Calu3 (cell line): ENCODE measurements at places on chromosomes 13 and 19. TPM values are rescaled to one million over a fixed set of nuclear protein-coding genes. Genes with fewer than 3 reads are reported as not detected.

- H3K27ac ChIP-seq: no peak overlapping the region
- no peaks in the 10 kb centered on the region for H3K27me3 ChIP-seq
- peaks cover 7% of the 10 kb centered on the region for H3K4me1 ChIP-seq
- H3K36me3 ChIP-seq: no peaks in the 10 kb centered on the region
Observed at GRCh38 chr13:79631051-79631659, 150.2 kb downstream of the NDFIP2 start.

Gene C19orf38
- total RNA-seq: 0.51 TPM in 1 of 2 replicates, not detected in the other

- DNase-seq: no peak
- H3K27me3 ChIP-seq: no peaks in the 10 kb centered on the region
- H3K27ac ChIP-seq: no peak overlapping the region
Observed at GRCh38 chr13:47548294-47548840, 452.7 kb downstream of the SUCLA2 start.

- no peak for DNase-seq
- H3K27ac ChIP-seq: no peak overlapping the region
- no peaks in the 10 kb centered on the region for H3K36me3 ChIP-seq
- peaks cover 18% of the 10 kb centered on the region for H3K4me1 ChIP-seq
Observed at GRCh38 chr13:24224232-24224680, 63.7 kb downstream of the SPATA13 start.

Gene SERP2
- total RNA-seq: not detected in 2 replicates

- H3K4me3 ChIP-seq: no peak overlapping the region
- DNase-seq: no peak
- no peaks in the 10 kb centered on the region for H3K4me1 ChIP-seq
- no peaks in the 10 kb centered on the region for H3K36me3 ChIP-seq
Observed at GRCh38 chr13:107339209-107339608, 771.3 kb upstream of the ARGLU1 start.

- H3K36me3 ChIP-seq: no peaks in the 10 kb centered on the region
- no peak for DNase-seq
- H3K27me3 ChIP-seq: no peaks in the 10 kb centered on the region
- no peak overlapping the region for H3K27ac ChIP-seq
- no peak overlapping the region for H3K4me3 ChIP-seq
- no peaks in the 10 kb centered on the region for H3K4me1 ChIP-seq
Observed at GRCh38 chr13:73954808-73955207, 179.4 kb downstream of the KLF12 start.

Gene LGALS7B
- 3.2 and 4.8 TPM in 2 replicates for total RNA-seq

DNA sequence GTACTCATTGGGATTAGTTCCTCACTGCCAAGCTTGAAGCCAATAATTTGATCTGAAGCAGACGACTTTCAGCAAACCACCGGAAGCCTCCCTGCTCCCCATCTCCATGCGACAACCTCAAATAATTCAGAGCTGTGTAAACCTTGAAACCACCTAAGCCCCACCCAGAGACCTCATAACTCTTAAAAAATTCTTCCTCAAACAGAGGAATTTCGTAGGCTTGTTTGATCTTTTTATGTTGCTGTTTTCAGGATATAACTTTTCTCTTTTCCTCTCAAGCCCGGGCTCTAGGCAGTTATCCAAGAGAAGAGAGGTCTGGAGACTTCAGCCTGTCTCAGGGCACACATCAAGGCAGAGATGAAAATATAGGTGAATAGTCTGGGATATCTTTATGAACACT, 311.6 kb downstream of the KCNRG start:
- H3K27me3 ChIP-seq: no peaks in the 10 kb centered on the region
- H3K4me3 ChIP-seq: no peak overlapping the region
- H3K27ac ChIP-seq: no peak overlapping the region
- no peak for DNase-seq
- H3K36me3 ChIP-seq: no peaks in the 10 kb centered on the region

- H3K4me3 ChIP-seq: no peak overlapping the region
- H3K4me1 ChIP-seq: no peaks in the 10 kb centered on the region
- H3K27ac ChIP-seq: no peak overlapping the region
- DNase-seq: no peak
- no peaks in the 10 kb centered on the region for H3K36me3 ChIP-seq
- H3K27me3 ChIP-seq: no peaks in the 10 kb centered on the region
Observed at GRCh38 chr19:23075031-23075733, 41.6 kb upstream of the ZNF730 start.

- H3K27ac ChIP-seq: no peak overlapping the region
- no peaks in the 10 kb centered on the region for H3K27me3 ChIP-seq
- peaks cover 10% of the 10 kb centered on the region for H3K4me1 ChIP-seq
- no peak overlapping the region for H3K4me3 ChIP-seq
Observed at GRCh38 chr13:33367926-33368325, 82.4 kb upstream of the STARD13 start.
